Motor neuron (in vitro differentiated cells): ENCODE measurements at places on chromosomes 3 and 15.
A peak's percentile ranks its signal among the peaks of the same experiment; 100 is the strongest.

GRCh38 chr3:190073264-190074008 lies 47.3 kb downstream of the P3H2 start:
- peak; percentile 37 for ATAC-seq

DNA sequence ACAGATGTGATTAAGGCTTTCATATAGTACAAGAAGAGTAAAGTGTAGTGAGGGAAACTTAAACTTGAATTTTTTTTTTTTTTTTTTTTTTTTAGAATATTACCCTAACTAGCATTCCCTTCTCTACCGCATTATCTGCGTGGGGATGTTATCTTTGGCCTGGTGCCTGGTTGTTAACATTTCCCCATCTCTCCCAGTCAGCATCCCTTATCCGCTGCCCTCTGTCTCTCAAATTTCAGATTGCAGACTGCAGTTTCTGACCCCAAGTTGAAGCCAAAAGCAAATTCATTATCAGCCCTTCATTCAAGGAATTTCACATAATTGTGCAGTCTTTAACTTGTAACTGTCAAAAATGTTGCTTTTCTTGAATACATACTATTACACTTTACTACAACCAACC lies 353.0 kb downstream of the PLOD2 start:
- no peak for ATAC-seq

- ATAC-seq: no peak
Measured at GRCh38 chr3:40211579-40211978, 97.9 kb upstream of the EIF1B start.

DNA sequence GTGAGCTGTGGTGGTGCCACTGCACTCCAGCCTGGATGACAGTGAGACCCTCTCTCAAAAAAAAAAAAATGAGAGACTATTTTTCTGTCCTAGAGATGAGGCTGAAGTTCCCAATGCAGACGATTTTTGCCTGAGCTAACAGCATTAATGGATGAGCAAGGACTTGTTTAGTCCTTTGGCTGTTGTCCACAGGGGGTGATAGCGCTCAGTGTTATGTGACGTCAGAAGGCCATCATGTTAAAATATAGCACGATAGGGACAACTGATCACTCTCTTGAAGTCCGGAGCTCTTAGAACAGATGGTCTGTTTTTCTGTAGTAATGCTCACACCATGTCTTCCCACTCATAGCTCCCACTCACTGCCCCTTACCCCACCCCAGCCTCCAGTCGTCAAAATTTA lies 6.8 kb downstream of the TRNT1 start:
- no peak for ATAC-seq

GRCh38 chr15:83698294-83698693 lies 44.4 kb downstream of the ADAMTSL3 start:
- ATAC-seq: peak; percentile 55

GRCh38 chr3:86845726-86846125 lies 145.2 kb downstream of the VGLL3 start:
- ATAC-seq: no peak

DNA sequence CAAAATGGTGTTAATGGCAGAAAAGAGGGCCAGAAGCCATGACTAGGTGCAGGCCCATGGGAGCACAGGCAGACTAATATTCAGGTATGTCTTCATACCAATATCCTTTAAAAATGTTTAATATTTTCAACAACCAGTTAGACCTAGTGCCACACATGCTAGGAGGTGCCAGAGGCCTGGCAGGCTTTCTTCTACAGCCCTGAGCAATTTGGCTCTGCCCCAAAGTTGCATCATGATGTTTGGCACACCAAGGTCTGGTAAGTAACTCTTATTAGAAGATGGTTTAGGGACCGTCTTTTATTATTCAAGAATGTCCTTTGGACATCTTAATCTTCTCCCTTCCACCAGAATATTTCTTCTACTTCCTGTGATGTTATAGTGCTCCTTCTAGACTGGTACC lies 34.8 kb downstream of the MITF start:
- no peak for ATAC-seq

- no peak for ATAC-seq
Measured at GRCh38 chr15:33675246-33675645, 293.1 kb upstream of the CHRM5 start.

DNA sequence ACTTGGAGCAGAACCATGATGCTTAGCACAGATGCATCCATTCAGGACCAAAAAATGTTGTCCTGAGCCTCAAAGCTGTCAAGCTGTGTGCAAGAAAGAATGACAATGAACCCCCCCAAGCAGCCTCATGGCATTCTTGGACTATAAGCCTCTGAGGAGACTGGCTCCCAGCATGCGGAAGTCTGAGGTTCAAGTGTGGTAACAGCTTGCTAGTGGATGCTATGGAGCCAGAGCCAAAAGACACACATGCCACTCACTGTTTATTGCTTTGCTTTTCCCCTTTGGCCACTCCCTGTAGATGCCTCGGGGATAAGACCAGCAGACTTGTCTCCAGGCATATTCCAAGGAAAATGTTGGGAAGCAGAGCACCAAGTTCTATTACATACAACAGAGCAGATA lies 38.2 kb upstream of the SNRK start:
- ATAC-seq: no peak

- ATAC-seq: no peak
Measured at GRCh38 chr3:25170021-25170420, 258.0 kb upstream of the RARB start.
